ENCODE measurements at places on chromosomes 11 and 22. TPM values are rescaled to one million over a fixed set of nuclear protein-coding genes. Genes with fewer than 3 reads are reported as not detected.

ALDH3B2 gene
- not detected for total RNA-seq

MS4A12 gene
- not detected for total RNA-seq

PRAME gene
- not detected for total RNA-seq

NLRP14 gene
- total RNA-seq, result not detected

TRPM5 gene
- total RNA-seq, result not detected

CABP4 gene
- 3.4 TPM for total RNA-seq

HBB gene
- total RNA-seq, result not detected

ADM2 gene
- 6.1 TPM for total RNA-seq

MRGPRX3 gene
- not detected for total RNA-seq

ACRV1 gene
- not detected for total RNA-seq

SAC3D1 gene
- total RNA-seq, result 29.0 TPM
